ENCODE measurements at places on chromosomes 13 and 19.
A peak's percentile ranks its signal among the peaks of the same experiment; 100 is the strongest.

DNA sequence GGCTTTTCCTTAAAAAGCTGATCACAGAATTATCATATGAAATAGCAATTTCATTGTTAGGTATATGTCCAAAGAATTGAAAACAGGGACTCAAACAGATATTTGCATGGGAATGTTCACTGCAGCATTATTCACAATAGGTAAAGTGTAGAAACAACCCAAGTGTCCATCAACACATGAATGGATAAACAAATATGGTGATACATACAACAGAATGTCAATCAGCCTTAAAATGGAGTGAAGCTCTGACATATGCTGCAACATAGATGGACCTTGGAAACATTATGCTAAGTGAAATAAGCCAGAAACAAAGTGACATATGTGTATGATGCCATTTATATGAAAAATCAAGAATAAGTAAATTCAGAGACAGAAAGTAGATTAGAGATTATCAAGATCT lies 6.1 kb upstream of the CEACAM1 start:
- no peak for DNase-seq

DNA sequence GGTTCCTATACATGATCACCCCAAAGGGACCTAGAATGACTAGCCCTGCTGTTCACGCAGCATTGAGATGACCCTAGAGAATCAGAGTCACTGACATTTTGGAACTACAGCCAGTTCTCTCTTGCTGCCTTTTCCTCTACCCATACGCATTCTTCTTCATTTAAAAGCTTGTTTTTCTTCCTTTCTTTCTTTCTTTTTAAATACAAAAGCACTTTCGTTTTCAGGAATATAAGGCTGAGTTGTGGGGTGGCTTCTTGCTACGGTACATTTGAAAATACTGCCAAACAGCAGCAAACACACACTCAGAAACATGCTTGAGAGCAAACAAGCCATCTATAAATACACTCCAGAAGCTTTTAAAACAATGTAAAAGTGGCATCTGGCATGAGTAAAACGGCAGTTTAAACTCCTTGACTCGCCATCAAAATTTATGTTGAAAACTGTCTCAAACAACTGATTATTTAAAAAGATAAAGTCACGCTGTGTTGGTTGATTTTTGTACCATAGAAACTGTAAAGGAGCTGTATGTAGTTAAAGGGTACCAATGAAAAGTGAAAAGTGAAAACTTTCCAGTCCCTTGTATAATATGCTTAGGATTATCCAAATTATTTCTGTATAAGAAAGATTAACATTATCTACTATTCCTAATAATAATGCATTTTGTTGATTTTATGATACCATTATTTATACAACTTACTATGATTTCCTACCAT lies 95.6 kb downstream of the PCDH9 start:
- DNase-seq: no peak

GRCh38 chr13:67161176-67161575 lies 69.0 kb downstream of the PCDH9 start:
- no peak for DNase-seq

DNA sequence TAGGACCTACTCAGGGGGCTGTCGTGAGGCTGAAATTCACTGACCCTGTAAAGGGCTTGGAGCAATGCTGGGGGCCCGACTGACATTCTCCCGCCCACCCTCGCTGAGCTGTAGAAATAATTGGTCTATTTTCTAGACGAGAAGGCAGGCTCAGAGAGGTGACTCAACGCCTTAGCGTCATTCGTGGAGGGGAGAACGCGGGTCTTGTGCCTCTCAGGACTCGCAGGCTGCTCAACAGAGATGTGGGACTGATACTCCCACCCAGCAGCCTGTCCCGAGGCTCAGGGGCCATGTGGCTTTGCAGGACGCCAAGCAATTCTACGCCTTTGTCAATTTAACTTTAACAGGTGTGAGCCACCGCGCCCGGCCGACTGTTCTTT lies 23.6 kb upstream of the ASPDH start:
- DNase-seq: no peak

DNA sequence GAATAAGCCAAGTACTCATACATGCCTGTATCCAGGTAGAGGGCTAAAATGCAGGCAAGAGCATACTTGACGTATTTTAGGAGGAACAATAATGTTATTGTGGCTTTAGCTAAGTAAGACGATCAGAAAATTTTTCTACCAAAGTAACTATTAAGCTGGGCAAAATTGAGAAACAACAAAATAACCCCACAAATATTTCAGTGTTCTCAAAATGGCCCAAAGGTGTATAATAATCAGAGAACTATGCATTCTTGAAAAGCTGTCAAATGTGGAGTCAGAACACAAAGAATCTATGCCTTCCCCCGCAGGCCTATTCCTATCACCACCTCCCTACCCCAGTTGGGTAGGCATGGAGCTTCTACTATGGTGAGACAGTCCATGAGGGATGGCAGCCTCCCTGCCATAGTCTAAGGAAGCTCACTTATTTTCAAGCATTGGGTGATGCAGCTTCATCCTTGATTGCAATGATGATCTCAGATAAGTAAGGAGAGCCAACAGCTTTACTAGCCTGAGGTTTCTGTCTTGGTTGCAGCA lies 1132.5 kb upstream of the SPRY2 start:
- DNase-seq: no peak

DNA sequence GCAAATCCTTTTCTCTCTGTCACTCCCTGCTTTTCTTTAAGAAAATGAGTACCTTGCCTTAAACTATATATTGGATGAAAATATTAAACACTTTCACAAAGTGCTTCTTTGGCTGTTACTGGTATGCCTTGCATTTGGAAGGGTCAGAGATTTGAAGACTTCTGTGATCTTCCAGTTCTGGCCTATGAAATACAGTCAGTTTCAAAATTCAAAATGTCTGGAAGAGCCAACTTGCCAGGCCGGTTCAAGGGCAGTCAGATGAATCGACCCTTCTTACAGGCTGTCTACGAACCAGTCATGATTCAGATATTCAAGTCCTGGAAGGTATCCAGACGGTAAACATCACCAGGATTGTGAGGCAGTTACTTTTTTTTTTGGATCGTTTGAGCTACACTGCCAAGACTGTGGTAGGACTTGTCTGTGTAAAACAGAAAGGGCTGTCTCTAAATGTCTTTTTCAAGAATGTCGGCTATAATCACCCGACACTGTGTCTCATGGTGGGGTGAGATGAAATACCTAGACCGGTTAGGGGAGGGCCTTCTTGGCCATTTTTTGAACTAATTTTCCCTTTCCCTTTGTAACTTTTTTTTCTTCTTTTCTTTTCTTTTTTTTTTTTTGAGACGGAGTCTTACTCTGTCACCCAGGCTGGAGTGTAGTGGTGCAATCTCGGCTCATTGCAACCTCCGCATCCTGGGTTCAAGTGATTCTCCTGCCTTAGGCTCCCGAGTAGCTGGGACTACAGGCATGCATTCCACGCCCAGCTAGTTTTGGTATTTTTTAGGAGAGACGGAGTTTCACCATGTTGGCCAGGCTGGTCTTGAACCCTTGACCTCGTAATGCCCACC lies 11.2 kb downstream of the ACTN4 start:
- peak; percentile 72 for DNase-seq

DNA sequence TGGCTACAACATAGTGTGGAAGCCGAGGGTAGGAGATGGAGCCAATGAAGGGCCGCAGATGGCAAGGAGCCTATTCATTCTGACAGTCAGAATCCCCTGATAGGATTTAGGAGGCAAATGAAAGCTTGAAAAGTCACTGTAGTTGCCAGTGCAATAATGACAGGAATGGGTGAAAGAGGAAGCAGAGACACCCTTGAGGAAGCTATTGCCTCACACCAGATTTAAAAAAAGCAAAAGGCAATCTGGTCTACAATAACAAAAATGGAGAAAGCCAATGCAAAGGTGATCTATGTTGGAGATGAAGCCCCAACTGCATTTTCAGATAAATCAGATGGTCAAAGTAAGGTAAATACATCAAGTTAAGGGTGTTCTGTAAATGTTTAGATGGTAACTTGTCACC lies 158.5 kb downstream of the TUBA3C start:
- DNase-seq: no peak

DNA sequence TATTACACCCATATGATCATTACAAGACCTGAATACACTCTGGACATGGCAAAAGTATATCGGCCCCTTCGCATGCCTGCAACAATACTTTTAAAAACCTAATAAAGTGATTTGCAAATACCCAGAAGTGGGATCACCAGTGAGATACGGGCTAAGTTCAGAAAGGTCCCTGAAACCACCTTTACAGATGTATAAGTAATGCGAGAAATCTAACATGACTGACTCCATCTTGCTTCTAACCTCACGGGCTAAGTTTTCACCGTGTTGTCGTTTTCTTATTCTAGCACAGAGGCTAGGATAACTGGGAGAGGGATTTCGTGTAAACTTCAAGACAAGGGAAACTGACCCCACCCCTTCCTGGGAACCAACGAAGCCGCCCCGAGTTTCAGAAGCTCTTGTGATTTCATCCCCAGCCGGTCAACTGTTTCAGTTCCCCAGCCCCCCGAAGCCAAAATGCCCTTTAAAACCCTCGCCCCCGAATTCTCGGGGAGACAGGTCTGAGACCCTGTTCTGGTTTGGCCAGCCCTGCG lies 703 bp downstream of the NEK3 start:
- peak; percentile 50 for DNase-seq

DNA sequence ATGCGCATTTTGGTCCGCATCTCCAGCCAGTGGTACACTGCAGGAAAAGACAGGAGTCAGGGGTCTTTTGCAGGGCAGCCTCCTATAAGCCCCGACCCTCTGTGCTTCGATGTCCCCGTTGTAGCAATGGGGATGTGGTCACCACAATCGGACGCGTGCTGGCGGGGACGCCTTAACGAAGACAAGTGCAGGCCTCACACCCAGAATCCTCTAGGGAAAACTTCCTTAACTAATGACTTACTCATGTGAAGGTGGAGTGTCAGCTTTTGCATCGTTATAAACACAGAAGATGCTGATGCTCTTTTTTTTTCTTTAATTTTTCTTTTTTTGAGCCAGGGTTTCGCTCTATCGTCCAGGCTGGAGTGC lies 22.1 kb downstream of the VASP start:
- DNase-seq: no peak

DNA sequence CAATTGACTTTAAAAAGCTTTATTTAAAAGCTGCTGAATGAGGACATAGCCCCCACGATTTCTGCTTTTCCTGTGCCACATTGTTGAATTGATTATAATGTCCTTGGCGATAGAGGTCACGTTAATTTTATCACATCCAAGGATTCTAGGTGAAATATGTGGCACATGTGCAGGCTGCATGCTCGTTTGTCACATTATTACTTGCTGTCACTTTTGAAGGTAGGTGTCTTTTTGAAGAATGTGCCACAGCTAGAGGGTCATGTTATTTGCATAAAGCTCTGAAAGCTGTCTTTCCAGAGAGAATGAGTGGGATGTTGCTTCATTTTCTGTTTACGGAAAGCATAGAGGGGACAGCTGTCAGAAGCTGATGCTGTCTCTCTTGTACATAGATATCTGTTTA lies 927.6 kb upstream of the ATXN8OS start:
- no peak for DNase-seq

DNA sequence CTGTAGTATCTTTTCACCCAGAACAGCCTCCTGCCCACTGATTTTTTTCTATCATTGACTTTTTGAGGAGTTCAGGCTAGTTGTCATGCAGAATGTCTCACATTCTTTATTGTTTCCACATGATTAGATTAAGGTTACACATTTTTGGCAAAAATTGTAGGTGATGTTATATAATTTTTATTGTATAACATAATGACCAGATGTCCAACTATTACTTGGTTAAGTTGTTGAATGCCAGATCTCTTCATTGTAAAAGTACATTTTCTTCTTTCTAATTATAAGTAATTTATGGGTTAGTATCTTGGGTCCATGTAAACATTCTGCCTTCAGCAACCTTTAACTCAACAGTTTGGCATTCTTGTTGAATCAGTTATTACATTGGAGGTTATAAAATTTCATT lies 138.4 kb downstream of the POSTN start:
- no peak for DNase-seq

GRCh38 chr13:45316338-45316737 lies 24.6 kb downstream of the TPT1 start:
- DNase-seq: no peak

DNA sequence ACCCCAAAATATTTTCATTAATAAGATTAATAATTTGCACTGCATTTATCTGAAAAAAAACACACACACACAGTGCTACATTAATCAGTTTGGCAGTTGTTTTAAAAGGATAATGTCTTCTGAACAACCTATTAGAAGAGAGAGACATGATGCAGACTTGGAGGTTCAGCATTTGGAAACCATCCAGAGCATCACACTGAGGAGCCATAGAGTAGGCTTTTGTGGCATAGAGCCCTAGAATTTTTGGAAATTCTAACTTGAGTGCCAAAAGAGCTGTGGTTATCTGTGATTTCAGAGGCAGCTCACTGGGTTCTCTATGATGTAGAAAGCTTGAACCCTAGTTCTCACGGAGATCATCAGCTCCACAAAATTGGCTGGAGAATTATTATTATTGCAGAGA lies 90.2 kb downstream of the RFC3 start:
- DNase-seq: no peak

GRCh38 chr19:40089462-40089861 lies 1.3 kb downstream of the ZNF780A start:
- no peak for DNase-seq

GRCh38 chr13:102198418-102199311 lies 203.2 kb downstream of the FGF14 start:
- no peak for DNase-seq

GRCh38 chr19:1058112-1058511 lies 8.9 kb upstream of the ARHGAP45 start:
- DNase-seq: no peak

GRCh38 chr13:58950911-58951310 lies 1212.8 kb downstream of the DIAPH3 start:
- no peak for DNase-seq

DNA sequence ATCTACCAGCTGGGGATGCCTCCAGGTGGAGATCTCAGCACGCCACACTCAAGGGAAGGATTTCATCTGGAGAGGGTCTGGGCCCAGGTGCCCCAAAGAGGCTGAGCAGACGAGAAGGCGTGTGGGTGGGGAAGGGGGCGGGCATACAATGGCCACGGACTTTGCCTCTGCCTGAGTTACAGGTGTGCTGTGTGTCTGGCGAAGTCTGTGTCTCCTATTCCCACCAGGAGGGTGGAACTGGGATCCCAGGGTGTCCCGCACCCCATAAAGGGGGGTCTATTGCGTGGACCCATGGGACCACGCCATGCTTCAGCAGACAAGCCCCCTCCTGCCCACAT lies 3.6 kb downstream of the TLE2 start:
- DNase-seq: peak; percentile 52

DNA sequence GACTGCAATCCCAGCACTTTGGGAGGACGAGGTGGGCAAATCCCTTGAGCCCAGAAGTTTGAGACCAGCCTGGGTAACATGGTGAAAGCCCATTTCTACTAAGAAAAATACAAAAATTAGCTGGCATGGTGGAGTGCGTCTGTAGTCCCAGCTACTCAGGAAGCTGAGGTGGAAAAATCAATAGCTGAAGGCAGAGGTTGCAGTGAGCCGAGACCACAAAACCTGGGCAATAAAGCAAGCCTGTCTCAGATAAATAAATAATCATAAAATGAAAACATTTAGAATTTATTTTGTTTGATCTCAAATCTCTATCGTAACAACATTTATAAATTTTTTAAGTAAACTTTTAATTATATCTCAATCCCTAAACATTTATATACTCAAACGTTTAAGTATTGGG lies 36.6 kb downstream of the USP12 start:
- no peak for DNase-seq

- no peak for DNase-seq
Measured at GRCh38 chr13:111508902-111509509, 188.6 kb downstream of the TEX29 start.

Measured in left colon (tissue), 2 donors.